ENCODE measurements at places on chromosomes 2 and 18. TPM values are rescaled to one million over a fixed set of nuclear protein-coding genes. Genes with fewer than 3 reads are reported as not detected.

- no peak for DNase-seq
Observed at GRCh38 chr2:45943219-45944044, 292.0 kb downstream of the PRKCE start.

- DNase-seq = no peak
Observed at GRCh38 chr18:45050712-45051601, 370.3 kb downstream of the SETBP1 start.

GRCh38 chr18:35334212-35334611 is 10.0 kb downstream of the ZNF24 start:
- DNase-seq = no peak

DNA sequence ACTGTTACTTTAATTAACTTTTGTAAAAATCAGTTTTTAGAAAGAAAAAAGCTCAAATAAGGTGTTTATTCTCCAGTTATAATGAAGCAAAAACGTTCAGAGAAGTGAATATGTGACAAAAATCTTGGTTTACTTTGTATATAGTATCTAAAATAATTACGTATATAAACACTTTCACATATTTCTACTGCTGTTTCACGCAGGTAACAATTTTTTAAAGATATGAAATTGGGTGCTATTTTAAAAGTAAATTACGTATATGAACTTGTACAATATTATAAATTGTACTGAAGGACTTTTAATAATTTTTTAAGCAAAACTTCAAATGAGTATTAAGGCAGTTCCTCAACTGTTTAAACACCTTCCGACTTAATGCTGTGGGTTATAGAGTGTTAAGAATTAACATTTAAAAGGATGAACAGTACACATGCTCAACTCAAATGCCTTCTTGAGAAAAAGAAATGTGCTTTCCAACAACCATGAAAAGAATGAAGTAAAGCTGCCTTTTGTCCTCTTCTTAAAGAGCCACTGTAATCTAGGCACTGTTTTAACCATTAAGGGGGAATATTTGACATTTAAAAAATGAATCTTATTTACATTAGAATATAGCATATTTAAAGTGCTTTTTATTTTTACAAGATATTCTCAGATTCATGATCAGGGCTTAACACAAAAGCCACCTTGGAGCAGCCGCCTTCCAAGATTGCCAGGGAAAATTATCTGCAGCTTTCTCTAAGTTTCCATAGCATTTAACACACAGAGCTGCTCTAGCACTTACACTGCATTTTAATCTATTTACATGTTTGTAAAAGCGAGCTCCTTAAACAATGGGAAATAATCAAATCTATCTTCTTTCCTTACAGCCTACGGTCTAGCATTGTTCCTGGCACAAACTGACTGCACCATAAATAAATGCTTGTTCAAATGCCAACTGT is 56.5 kb upstream of the CDKL4 start:
- no peak for DNase-seq

GRCh38 chr18:69998523-69998987 is 50.9 kb upstream of the CD226 start:
- no peak for DNase-seq

Gene LHCGR
- not detected for total RNA-seq

DNA sequence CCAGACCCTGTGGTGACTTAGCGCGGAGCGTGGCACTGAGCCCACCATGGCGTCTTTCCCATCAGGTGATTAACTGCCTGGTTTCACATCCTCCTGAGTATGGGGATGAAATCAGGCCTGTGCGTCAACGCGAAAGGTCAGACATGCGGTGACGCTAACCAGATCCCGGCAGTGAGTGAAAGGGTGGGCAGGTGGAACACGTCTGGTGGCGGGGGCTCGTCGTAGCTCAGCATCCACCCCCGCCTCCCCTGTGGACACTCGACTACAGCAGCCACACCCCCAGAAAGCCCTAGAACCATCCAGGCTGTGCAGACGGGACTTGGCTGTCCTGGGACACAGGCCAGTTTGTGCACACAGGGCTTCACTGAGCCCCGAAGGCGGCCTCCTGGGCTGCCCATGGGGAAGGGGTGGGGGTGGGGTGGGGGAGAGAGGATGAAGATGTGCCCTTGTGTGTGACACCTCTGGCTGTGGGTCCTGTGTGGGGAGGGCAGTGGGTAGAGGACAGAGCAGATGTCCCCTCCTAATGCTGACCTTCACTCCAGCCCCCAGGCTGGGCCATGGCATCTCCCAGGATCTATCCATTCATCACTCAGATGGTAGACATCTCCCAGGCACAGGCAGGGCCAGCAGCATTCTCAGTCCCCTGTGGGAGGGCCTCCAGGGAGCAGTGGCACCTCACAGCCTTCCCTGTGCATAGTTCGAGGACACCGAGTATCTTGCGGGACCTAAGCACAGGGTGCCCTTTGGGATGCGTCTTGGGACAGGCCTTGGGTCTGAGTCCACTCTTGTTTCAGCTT is 27.5 kb downstream of the RAMP1 start:
- DNase-seq = peak; percentile 82

Gene PAX3
- 4.1 TPM for total RNA-seq

- DNase-seq = no peak
Observed at GRCh38 chr2:135987441-135987840, 2.0 kb upstream of the DARS1 start.

Gene NTSR2
- not detected for total RNA-seq

- no peak for DNase-seq
Observed at GRCh38 chr2:74817304-74817675, 16.6 kb upstream of the HK2 start.

GRCh38 chr2:148493822-148494563 is 150.6 kb upstream of the EPC2 start:
- DNase-seq = no peak

Gene ALPP
- total RNA-seq = not detected

GRCh38 chr2:132489150-132489549 is 72.5 kb downstream of the GPR39 start:
- DNase-seq = no peak

Gene MORN2
- total RNA-seq = 9.5 TPM

Gene TMEM214
- total RNA-seq = 107 TPM

GRCh38 chr2:177225965-177226360 is 13.4 kb downstream of the HNRNPA3 start:
- DNase-seq = no peak

- no peak for DNase-seq
Observed at GRCh38 chr2:240394549-240394948, 40.9 kb upstream of the GPC1 start.

DNA sequence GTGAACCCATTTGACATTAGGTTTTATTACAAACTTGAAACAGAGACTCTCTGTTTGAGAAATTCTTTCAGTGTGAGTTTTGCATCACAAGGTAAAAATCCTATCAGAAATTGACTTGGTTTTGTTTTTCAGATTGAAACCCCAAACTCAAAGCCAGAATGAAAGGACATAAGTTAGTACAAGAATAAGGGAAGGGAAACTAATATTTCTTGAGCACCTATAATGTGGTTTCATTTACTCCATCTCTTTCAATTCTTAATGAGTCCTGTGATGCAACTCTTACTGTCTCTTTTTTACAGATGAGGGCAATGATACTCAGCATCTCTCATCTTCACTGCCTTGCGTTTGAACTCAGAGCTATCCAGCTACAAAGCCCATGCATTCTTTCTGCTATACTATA is 210.0 kb upstream of the SIX3 start:
- no peak for DNase-seq

Gene EPHA4
- total RNA-seq = 6.8 TPM

DNA sequence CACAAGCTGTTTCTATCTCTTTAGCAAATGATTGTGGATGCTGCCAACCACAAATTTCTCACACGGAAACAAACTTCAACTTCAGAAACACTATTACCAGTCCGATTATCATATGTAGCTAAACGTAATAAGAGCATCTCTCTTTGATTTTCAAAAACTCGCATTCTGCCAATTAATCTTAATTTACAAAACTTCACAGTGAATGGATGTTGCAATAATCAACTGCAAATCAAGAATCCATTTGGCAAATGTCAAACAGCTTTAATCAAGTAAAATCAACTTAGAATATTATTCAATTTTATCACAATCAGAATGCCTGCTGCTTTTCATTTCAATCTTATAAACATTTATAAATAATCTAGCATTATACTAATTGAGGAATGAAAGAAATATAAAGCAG is 54.2 kb downstream of the DTNB start:
- DNase-seq = no peak

- DNase-seq = no peak
Observed at GRCh38 chr18:74445585-74445984, 11.5 kb downstream of the DIPK1C start.

Gene TFCP2L1
- not detected for total RNA-seq

Gene SETBP1
- total RNA-seq = 28.8 TPM

DNA sequence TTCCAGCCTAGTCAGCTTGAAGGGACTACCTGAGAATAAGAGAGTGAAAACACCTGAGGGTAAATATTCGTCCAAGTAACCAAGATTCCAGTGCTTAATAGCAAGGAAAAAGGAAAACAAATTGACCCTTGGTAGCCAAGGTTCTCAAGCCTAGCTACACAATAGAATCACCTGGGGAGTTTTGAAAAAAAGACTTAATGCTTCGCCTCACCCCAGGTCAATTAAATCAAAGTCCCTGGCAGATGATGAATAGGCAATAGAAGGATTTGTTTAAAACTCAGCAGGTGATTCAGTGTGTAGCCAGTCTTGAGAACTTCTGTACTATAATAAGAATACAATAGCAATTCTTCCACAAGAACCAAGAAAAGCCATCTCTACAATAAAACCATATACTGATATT is 500.2 kb downstream of the XIRP2 start:
- no peak for DNase-seq

GRCh38 chr2:47024046-47024445 is 108.4 kb upstream of the MCFD2 start:
- peak; percentile 77 for DNase-seq

GRCh38 chr2:68188831-68189230 is 31.1 kb downstream of the PNO1 start:
- no peak for DNase-seq

- peak; percentile 94 for DNase-seq
Observed at GRCh38 chr2:131093006-131093695, at the start of gene FAM168B. FAM168B (minus strand) TSS chr2:131093460; CDS start chr2:131082646, 10,814 bp downstream.

DNA sequence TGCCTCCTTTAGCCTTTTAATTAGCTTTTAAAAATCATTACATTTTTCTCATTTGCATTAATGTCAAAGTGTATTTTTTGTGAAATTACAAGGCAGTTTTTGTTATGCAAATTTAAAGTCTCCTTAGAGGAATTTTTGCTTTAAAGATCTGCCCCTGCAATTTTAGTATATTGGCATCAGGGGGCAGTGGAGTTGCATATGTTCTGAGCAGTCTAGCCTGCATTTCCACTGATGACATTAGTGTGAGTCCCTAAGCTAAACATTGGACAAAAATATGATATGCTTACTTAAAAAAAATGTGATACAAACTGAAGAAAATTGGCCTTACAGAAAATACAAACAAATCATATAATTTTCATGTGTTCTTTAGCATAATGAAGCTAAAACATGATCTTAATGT is 426.5 kb downstream of the SLC4A3 start:
- no peak for DNase-seq

Gene ANKAR
- total RNA-seq = 6.4 TPM

DNA sequence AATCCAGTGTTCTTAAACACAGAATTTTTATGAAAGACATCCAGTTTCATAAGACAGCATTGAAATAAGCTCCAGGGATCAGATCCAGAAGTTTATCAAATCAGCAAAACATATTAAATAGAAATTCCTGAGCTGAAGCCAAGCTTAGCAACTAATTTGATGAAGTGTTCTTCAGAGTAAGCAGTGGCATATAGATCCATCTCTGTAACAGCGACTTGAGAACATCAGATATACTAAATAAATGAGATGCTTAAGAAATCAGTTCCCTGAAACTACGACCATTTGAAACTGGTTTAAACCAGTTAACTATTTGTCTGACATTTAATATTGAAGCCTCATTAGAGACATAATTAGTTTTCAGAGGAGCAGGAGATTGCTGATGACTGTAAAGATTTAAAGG is 34.1 kb downstream of the PPP1R1C start:
- no peak for DNase-seq

GRCh38 chr2:128984081-128984480 is 665.4 kb upstream of the HS6ST1 start:
- DNase-seq = no peak

GRCh38 chr18:47986620-47987387 is 56.3 kb upstream of the SMAD2 start:
- no peak for DNase-seq

Gene STAMBP
- 32.1 TPM for total RNA-seq

All from chondrocyte (in vitro differentiated cells).